ENCODE measurements at places on chromosomes 12 and 14.

GRCh38 chr12:68037616-68038255 lies 48.5 kb downstream of the IFNG-AS1 start:
- no peak for DNase-seq

DNA sequence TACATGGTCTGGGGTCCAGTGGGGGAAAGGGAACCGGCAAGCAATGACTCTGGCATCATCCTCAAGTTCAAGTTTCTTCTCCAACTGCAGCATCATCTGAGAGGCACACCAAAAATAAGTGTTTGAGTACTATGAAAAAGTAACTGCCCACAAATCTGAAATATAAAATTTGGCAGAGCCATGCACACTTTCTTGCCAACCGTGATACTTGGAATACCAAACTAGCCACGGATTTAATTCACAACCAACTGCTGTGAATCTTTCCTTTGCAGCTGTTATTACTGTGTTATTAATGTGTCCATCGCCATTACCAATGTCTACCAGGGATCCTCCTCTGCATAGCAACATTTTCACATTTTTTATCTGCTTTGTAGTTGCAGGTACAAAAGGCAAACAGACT lies 74.6 kb downstream of the GXYLT1 start:
- no peak for DNase-seq

DNA sequence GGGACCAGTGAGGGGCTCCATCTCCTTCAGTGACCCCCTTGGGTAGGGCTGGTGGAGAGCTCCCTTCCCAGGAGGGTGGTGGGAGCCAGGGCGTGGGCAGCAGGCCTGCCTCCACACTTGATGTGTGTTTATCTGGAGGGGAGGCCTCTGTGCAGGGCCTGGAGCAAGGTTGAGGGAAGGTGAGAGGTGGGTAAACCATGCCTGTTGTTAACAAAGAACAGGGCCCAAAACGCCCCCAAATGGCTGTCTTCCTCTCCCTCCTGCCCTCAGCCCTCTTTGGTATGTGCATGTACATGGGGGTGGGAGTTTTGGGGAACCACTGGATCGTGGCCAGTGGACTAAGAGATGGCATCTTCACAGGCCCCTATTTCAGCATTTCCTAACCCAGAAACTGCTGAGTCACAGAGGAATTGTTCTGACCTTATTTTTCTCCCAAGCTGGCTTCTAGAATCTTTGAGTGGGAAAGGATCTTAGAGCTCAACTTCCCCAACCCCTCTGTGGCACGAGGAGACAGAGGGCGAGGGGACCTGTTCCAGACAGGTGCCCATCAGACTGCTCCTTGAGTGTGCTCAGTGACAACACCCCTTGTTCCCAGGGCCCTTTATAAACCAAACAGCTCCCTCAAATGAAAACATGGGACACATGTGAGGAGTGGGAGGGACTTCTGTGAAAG lies 3.6 kb downstream of the SLC48A1 start:
- DNase-seq: no peak

GRCh38 chr12:28622406-28622805 lies 432.1 kb downstream of the CCDC91 start:
- DNase-seq: no peak

- no peak for DNase-seq
Observed at GRCh38 chr12:85829391-85829790, 6.8 kb downstream of the RASSF9 start.

- no peak for DNase-seq
Observed at GRCh38 chr14:78074561-78074960, 95.6 kb upstream of the NRXN3 start.
